ELF-1 (cell line): ENCODE measurements at places on chromosomes 5 and 9.

- DNase-seq: no peak
Measured at GRCh38 chr5:59759600-59760351, 133.8 kb downstream of the PDE4D start.

DNA sequence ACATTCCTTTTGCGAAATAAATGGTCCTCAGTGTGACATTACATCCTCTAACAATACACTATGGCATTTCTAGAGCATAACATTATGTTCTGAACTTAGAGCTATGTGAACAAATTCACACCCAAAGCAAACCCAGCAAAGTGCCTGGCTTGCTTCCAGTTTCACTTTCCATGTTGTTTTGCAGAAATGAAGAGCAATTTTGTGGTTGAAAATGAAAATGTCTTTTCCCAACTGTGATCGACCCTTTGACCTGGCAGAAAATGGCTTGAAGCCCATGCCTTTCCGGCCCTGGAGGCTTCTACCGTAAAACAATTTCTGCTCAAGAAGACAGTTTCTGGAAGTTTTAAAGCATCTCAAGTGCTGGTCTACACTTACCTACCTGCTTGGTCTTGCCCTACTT lies 344.7 kb upstream of the RGMB start:
- DNase-seq: no peak

DNA sequence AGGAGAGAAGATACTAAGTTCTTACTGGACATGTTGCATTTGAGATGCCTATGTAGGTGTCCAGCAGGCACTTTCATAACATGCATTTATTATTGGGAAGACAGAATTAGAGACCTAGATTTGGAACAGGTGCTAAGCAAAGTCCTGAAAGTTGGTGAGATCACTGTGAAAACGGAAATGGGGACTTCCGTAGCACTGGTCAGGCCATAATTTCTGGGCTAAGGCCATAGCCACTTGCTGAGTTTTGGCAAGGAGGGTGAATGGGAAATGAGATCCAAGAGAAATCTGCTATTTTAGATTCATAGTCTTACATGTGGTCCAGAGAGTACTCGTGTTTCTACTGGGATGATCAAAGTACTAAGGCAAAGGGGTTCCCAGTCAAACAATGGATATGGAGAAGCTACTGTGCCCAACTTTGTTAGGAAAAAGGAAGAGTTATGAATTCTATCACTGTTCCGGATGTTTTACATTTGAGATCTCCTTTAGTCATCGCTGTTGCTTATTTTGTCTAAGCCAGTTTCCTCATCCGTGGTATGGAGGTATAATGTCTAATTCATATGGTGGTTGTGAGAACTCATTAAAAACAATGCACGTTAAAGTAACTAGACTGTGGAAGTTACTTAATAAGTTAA lies 33.4 kb downstream of the TEK start:
- no peak for DNase-seq

GRCh38 chr9:99438596-99438995 lies 216.5 kb downstream of the SEC61B start:
- DNase-seq: no peak

GRCh38 chr9:114480746-114481435 lies 24.4 kb downstream of the WHRN start:
- no peak for DNase-seq

GRCh38 chr5:64497386-64497785 lies 8.4 kb upstream of the RGS7BP start:
- peak; percentile 41 for DNase-seq

GRCh38 chr5:52867809-52868208 lies 80.1 kb downstream of the ITGA1 start:
- no peak for DNase-seq

DNA sequence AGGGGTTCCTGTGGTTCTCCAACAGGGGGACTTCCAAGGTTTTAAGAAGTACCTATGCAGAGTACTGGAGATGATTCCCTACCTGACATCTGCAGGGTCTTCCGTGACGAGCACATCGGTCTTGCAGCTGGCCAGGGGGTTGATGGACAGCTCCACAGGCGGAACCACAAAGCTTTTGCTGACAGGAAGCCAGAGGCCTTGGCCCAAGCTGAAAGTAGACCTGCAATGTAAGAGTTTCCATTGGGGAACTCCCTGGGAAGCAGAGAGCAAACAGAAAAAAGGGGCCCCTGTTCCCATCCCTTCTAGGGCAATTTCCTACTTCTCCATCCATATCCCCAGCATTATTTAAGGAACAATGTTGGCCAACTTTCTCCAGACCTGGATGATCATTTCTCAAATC lies 288.0 kb downstream of the TRIM32 start:
- no peak for DNase-seq

DNA sequence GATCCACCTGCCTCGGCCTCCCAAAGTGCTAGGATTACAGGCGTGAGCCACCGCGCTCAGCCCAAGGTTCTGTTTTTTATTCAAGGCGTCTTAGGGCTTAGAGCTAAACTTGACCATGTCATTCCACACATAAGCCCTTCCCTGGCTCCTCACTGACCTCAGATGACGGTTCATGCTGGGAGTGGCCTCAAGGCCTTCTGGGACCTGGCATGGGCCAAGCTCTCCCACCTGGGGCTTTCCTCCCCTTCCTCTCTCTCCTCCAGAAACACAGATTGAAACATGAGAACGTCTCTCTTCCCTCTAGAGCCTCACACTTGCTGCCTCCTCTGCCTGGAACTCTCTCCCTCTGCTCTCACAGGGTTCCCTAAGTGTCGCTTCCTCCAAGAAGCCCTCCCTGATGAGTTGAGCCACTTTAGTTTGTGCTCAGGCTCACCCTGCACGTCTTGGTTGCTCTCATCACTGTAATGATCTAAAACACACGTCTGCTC lies 155.6 kb upstream of the IER5L start:
- DNase-seq: no peak

- no peak for DNase-seq
Measured at GRCh38 chr9:126503333-126504085, 110.2 kb upstream of the LMX1B start.

DNA sequence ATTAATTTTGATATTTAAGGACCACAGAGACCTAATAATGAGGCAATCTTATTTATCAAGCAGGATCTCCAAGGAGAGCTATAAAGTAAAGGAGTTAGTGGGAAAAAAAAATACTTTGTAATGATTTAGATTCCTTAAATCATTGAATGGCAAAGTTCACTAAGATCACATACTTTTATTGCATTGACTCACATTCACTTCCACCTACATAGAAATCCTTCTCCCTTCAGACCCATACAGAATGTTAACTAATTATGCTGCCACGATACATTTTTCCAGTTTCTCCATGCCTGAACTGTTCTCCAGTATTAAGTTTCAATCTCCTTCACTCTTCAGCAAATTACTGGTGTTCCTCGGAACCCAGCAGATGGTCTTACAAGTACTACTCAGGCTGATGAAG lies 388.7 kb downstream of the EFNA5 start:
- DNase-seq: no peak

GRCh38 chr5:88836195-88836838 lies 46.7 kb downstream of the MEF2C start:
- DNase-seq: peak; percentile 39

DNA sequence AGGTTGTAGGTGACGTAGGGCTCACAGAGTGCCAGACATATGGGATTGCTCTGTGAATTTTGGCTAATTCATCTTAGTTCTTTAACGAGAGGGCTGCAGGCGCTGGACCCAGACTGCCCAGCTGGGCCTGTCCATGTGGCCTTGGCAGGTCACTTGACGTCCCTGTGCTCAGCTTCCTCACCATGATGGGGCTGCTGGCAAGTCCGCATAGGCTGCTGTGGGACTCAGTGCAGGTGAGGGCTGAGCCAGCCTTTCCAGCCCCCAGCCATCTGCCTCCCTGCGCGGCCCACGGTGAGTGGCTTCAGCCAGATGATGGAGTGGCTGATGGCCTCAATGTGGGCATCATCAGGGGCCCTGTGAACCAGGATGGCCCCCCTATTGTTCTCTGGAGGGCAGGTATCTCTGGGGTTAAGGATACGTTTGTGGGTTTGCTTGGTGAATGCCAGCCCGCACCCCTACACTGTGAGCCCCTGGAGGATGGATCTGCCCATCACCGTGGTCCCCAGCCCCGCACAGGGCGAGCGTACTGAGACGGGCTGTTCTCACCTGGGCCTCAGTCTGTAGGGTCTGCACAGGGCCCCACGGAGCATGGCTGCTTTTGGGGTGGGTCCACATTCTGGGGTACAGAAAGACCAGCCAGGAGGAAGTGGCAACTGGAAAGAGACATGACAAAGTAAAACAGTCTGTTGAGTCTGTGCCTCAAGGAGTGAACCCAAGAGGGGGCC lies 3.7 kb downstream of the CARD19 start:
- DNase-seq: no peak

GRCh38 chr5:151571270-151572173 lies 19.6 kb downstream of the FAT2 start:
- peak; percentile 18 for DNase-seq

DNA sequence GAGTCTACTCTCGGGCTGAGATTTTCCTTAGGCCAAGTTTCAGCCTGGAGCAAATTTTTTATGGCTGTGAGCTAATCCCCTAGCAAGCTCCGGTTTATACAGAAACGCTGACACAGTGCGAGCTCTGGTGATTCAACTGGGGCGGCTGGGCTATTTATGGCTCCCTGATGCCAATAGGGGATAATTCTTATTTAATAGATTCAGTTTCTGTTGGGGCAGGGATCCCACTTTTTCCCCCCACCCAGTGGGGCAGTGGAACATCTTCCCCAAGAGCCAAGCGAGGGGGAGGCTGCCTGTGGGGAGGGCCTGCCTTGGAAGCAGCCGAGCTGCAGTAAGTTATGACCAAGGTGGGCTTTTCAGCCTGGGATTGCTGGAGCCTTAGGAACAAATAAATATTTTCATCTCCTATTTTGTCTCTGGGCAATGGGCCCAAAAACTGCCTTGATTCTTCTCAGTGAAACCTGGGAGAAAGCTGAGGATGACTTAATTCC lies 129.1 kb downstream of the MACROH2A1 start:
- DNase-seq: peak; percentile 71
